ENCODE measurements at places on chromosomes 5 and 9.
A peak's percentile ranks its signal among the peaks of the same experiment; 100 is the strongest.

- DNase-seq: no peak
Observed at GRCh38 chr5:138605254-138605972, 30.2 kb upstream of the HSPA9 start.

GRCh38 chr5:155936520-155937406 is 390.2 kb upstream of the SGCD start:
- DNase-seq: no peak

DNA sequence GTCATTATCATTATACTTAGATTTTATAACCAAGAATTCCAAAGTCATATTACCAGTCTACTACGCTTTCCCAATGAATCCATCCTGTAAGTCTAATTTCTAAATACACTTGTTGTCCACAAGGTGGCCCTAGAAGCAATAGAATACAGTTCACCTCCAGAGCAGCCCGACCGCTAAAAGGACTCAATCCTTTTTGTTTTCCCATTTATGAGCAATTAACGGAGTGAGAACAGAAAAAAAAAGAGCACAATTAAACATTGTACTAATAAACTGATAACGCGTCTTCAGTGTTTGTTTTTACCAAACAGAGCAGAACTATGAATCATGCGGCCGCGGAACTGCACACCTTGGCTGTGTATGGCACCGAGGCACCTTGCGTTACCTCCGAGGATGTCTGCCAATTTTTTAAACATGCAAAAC is 160.7 kb upstream of the DAPK1 start:
- peak; percentile 65 for DNase-seq

GRCh38 chr9:72424131-72424530 is 59.1 kb upstream of the ZFAND5 start:
- no peak for DNase-seq

GRCh38 chr5:156706631-156707030 is 143.5 kb upstream of the PPP1R2B start:
- DNase-seq: no peak

GRCh38 chr5:129902816-129903215 is 1.4 kb upstream of the CHSY3 start:
- no peak for DNase-seq

DNA sequence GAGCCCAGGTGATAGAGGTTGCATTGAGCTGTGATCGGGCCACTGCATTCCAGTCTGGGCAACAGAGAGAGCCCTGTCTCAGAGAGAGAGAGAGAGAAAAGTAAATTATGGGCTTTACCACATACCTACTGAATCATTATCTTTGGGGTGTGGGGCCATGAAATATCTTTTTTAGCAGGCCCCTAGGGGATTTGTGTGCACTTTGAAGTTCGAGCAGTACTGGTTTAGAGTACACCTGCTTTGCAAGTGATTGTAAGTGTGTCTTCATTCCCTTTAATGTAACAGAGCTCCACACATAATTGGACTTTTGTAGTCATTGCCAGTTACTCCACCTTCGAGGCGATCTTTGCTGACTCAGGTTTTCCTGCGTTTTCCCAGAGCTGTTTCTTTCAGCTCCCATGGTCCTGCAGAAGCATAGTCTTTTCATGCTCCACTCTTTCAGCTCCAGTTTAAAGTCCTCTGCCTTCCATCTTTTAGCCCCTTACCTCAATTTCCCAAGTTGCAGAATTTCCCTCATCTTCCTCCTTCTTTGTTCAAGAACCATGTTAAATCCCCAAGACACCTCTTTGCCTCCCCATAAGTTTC is 24.0 kb upstream of the FRMPD1 start:
- DNase-seq: no peak

GRCh38 chr9:89719202-89719601 is 114.4 kb downstream of the GADD45G start:
- no peak for DNase-seq

- DNase-seq: no peak
Observed at GRCh38 chr5:131288328-131288727, 24.5 kb downstream of the CDC42SE2 start.
